ENCODE measurements at places on chromosomes 2 and 18.
A peak's percentile ranks its signal among the peaks of the same experiment; 100 is the strongest.

GRCh38 chr18:23523429-23524212 is 20.3 kb downstream of the RMC1 start:
- DNase-seq, result no peak

DNA sequence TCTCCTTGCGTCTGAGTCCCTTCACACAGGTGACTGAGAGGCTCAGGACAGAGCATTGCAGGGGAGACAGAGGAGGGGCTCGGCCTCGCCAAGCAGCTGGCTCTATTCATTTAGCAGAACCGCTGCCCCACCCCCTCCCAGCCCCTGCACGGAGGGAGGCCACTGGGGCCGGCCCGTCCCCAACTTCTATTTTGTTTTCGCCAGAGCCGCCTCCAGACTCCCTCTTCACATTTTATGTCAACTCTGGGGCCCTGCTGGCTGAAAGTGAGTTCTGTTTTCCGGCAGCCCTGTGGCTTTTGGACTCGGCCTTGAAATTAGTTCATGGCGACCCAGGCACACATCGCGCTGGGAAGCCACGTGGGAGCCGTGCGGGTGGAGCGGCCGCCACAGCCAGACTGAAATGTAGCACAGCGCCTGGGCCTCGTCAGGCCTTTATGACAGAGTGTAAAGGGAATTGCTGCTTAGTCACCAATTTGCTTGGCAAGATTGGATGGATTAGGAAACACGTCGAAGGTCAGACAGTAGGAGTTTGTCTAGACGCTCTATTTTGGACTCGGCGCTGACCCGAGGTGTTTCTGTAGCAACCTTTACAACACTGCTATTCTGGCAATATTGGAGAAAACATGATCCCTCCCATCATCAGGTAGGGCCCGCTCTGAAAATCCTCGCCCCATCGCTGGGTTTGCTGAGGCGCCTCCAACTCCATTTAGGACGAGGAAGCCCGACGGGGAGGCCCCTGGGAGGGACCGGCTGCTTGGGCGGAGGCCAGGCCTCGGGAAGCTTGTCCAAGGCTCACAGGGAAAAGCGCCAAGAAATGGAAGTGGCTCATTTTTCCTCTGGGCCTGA is 90.7 kb upstream of the CTDP1 start:
- DNase-seq, result no peak

DNA sequence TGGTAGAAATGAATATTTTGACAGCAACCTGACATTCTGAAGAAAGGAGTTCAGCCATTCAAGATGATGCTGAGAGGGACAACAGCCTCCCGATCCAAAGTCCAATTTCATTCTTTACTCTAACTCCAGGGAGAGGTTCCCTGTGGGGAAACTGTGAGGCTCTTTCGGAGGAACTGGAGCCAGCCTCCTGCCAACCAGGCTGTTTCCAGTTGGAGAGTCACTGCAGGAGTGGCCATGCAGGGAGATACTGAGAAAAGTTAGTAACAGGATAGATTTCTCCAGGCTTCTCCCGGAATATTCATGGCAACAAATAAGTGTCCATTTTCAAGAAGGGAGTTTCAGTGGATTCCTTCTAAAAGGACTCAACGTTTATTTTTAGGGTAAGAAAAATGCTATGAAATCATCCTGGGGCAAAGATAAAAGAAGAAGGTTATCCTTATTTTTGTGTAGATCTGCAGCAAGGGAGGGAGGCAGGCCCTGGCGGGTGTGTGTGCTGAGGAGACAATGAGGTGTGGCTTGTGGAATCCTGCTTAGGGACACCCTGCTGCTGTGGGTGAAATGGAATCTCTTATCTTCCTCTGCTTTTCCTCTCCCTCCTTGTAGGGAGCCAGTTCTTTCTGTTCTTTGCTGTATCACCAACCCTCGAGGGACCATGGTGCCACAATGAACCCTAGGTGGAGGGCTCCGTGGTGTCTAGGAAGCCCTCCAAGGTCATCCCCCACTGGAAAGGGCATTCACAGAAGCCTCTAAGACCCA is 18.1 kb downstream of the KLHL14 start:
- DNase-seq, result no peak

- DNase-seq, result no peak
These were observed 78.2 kb upstream of the GCFC2 start for GRCh38 chr2:75788902-75789301.

DNA sequence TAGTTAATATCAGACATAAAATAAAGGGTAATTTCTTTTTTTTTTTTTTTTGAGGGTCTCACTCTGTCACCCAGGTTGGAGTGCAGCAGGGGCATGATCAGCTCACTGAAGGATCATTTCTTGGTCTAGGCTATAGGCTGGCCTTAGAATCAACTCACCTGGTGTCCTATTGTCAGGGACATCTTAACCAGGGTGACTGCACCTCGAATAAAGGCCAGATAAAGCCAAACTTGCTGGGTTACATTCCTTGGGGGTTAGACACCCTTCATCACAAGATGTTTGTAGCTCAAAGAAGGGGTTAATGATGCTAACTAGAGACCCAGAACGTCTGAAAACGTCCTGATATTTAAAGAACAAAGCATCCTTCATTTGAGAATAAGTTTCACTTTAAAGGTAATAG is 17.9 kb downstream of the SPATA3 start:
- no peak for DNase-seq

GRCh38 chr18:50401888-50402287 is 27.0 kb downstream of the SKA1 start:
- DNase-seq, result no peak

- no peak for DNase-seq
These were observed 1653.3 kb upstream of the TMEFF2 start for GRCh38 chr2:193847991-193848390.

GRCh38 chr2:40220177-40220925 is 231.5 kb downstream of the SLC8A1 start:
- DNase-seq, result no peak

- DNase-seq, result no peak
These were observed 296.2 kb upstream of the SPRED2 start for GRCh38 chr2:65728477-65729180.

DNA sequence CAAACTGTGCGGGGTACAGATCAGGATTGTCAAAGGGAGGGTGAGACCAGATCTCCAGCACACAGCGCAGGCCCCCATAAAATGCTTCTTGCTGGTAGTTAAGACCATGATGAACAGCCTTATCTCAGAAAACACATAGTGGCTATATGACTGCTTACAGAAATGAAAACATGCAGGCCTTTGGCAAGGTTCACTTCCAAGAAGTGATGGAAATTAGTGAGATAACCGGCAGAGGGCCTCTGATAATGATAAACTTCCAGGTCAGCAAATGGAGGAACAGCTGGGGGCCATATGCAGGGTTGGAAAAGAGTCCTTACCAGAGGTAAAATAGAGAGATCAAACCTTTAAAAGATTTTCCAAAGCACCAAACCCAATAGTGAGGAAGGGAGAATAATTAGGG is 46.6 kb downstream of the CFAP221 start:
- DNase-seq, result no peak

DNA sequence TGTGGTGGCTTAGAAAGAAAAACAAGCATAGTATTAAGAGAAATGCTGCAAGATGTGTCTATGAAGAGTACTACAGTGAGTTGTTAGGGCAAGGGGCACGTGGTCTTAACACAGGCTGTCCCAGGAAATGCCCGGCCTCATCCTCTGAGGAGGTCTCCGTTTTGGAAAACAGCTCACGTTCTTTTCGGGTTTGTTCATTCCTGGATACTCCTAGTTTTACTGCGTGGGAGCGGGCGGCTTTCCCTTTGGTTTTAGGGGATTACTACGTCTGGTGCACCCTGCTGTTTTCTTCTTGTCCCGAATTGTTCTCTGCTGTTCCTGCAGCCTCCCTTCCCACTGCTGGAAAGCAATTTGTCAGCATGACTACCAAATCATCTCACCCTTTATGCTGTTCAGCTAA is 55.5 kb upstream of the RAB6D start:
- no peak for DNase-seq

- no peak for DNase-seq
These were observed 2.4 kb downstream of the SPRED2 start for GRCh38 chr2:65429786-65430602.

DNA sequence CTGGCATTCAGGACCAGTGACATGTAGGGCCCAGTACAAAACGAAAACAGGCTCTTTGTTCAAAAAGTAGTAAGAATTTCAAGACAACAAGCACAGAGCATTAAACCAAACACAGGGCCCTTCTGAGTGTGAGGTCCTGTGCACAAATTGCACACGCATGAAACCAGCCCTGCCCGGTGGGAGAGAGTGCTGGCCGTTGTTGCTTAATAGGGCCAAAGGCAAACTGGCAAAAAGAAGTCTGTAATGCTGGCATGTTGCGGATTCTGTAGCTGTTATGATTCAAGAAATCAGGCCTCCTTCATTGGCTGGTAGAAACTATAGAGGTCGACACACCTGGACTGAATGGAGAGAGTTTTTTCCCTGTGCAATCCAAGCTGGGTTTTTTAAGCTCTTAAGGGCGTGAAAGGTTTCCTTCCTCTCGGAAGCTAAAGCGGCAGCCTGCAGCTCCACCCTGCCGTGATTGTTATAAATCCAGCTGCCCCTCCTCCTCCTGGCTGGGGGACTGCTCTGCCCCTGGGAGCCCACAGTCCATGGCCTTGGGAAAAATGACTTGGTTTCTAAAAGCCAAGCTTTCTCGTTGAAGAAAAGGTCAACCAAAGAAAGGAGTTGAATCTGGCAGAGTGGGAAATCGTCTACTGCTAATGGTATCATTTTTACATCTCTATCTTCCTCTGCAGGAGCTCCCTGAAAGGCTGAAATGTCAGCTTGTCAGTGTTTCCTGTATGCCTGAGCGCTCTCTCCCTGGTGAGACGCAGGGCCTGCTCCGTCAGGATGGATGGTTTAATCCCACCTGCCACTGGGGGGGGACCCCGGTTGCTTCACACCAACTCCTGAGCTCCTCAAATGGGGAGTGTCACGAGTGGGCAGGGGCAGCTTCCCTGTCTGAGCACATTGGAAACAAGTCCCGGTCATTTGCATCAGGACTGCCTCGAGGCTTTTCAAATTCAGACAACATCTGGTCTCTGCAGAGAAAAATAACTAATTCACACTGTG is 143.6 kb downstream of the ALPK2 start:
- no peak for DNase-seq

- DNase-seq, result no peak
These were observed 226.0 kb upstream of the LRRTM1 start for GRCh38 chr2:80530442-80531064.

- no peak for DNase-seq
These were observed 1074.2 kb upstream of the ZEB2 start for GRCh38 chr2:145593991-145594614.

GRCh38 chr2:66885775-66886383 is 451.0 kb downstream of the MEIS1 start:
- DNase-seq, result no peak

DNA sequence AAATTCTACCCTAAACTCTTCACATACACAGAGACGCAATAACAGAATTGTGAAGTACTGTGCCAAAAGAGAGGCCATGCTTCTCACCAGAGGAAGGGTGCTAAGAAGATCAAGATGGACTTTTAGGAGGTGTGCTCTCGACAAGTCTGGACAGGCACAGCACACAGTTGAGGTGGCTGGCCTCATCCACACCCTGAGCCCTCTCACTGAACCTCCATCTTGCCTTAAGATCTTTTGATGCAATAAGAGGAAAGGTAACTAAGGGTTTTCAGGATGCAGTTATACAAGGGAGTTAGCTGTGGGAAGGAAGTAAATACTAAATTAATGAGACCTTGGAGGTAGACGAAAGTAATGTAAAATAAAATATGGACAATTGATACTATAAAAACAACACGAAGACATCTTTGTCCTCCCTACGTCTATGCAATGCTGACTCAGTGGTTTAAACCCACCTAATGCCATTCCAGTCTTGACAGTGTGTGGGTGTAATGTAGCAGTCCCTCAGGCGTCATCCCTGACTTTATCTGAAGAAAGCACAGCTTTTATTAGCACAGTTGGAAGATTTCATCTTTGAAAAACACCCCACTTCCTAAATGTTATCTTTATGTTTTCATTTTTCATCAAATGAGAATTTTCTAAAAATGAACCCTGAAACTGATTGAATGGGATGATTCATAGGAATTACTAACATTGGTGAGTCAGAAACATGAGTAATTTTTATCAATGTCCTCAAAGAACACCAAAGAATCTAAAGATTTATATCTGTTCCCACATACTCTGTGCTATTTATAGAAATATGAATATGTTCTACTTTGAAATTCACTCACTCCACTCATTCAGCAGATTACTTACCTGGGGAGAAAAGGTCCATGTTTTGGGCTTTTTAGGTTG is 34.0 kb upstream of the MALL start:
- DNase-seq, result no peak

DNA sequence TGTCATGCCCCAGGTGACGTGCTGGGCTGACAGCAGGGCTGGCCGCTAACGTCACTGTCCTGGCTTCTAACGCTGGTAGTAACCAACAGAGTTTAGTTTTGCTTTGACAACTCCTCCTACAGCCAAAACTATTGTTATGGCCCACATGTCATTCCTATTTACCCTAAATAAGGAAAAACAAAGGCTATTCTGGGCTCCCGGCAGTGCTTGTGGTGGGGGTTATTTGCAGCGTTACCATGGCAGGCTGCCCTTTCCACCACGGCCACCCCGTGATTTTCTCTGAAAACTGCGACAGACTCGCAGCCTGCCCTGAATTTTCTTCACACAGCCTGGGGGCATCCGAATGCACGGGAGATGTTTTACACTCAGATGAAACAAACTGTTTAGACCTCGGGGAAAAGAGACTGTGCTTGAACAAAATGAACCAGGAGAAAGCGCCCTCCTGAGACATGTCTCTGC is 115.2 kb downstream of the FAM210A start:
- peak; percentile 68 for DNase-seq

GRCh38 chr18:63224630-63225029 is 94.9 kb downstream of the BCL2 start:
- DNase-seq, result no peak
